Stimulated activated CD4-positive, alpha-beta T cell treated with anti-CD3 and anti-CD28 coated beads, Interleukin-15, amount 100 ng/mL, for 48 hours (primary cell): ENCODE measurements at places on chromosomes 11 and 22.

GRCh38 chr11:47514825-47515647, 37.9 kb downstream of the CELF1 start:
- peak; percentile 54 for DNase-seq

- DNase-seq, result no peak
Observed at GRCh38 chr22:42613872-42614301, 796 bp downstream of the POLDIP3 start.

- DNase-seq, result no peak
Observed at GRCh38 chr11:39365809-39366436, 2093.5 kb downstream of the LRRC4C start.

DNA sequence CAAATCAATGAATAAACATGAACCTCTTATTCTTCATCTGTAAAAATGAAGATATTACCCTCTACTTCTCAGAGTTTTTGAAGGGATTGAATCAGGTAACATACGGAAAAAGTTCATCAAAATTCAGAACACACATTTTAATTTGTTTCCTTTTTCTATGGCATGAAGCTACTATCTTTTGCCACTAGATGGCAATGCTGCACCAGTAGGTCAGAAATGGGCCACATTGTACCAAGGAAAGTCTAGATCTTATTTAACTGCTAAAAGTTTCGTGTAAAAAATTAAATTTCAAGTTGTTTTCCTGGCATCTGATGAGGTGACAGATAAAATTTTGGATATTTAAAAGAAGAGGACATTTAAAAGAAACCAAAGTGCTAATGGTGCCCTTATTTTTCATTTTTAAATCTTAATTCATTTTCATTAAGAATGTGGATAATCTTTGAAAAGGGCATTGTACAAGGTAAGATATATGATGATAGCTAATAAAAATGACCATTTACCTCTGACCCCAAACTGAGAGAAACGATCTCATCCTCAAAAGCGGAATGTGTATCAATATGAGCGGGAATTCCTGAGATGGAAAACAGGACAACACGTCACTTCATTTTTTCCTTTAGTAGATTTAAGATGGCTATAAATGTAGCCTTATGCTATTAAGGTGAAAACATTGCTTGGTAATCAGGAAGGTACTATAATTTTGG, 16.1 kb downstream of the ALKBH8 start:
- DNase-seq, result no peak
